ENCODE measurements at places on chromosomes 5 and 9.

- DNase-seq = no peak
Observed at GRCh38 chr5:140331638-140332037, 14.8 kb downstream of the HBEGF start.

DNA sequence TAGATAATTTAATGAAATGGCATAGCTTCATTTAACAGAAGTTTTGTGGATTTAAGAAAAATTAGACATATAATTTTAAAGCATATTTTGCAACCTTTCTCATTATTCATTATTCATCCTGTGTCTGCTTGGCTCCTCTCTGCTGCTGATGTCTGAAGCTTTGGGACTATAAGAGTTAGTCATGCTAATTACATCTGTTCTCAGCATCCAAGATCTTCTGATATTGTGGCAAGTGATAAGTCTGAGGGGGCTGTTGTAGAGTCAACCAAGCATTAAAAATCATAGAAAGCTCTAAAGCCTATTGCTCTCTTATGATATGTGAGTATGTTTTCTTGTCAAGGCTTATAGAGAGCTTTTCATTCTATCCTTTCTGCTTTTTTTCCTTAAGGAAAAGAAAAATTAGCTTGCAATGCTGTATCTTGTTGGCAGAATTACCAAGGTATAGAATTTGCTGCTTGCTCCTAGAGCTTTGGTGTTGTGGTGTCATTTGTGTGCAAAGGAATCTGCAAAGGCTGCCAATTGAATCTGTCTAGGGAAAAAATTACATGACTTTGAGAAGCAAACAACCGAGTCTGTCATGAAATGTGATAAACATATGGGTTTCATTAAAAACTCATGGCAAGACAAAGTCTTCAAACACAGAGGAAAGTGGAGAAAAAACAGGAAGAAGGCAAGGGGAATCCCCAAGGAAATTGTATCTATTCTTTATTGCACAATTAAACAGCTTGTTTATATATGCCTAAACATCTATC is 156.1 kb upstream of the DAB2 start:
- no peak for DNase-seq

DNA sequence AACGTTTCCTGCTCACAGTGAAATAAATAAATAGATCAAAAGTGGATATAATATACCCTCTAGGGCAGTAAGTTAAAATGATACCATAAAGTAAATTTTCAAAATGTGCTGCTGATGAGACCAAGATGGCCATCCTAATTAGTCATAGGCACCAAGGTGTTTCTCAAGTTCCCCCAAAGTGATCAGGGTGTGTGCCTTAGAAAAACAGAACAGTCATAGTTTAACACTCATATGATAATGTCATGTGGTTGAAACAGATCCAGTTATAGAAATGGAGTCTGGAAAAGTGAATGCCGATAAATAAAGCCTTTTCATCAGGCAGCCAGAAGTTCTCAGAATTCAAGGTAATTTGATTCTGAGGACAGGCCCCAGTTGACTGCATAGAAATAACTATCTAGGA is 161.5 kb upstream of the CDKN2B start:
- no peak for DNase-seq

- no peak for DNase-seq
Observed at GRCh38 chr9:98873951-98874371, 66.5 kb downstream of the GALNT12 start.

All from activated CD4-positive, alpha-beta T cell treated with anti-CD3 and anti-CD28 coated beads, Interleukin-2, Interleukin-4, amounts not matched to agents 100 ng/mL and 50 ng/mL, durations not matched to agents 16 hours and 8 hours (primary cell).